ENCODE measurements at places on chromosomes 4 and X.

GRCh38 chr4:60913002-60913401, 287.1 kb upstream of the ADGRL3 start:
- no peak for DNase-seq

DNA sequence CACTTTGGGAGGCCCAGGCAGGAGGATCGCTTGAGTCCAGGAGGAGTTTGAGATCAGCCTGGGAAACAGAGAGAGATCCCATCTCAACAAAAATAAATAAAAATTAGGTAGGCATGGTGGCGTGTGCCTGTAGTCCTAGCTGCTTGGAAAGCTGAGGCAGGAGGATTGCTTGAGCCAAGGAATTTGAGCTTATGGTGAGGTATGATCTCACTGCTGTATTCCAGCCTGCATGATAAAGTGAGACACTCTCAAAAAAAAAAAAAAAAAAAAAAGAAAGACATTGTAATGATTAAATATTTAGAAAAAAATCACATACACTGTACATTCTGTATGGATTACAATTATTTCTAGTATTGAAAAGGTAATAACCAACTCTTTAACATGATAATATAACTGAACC, 87.1 kb downstream of the SLIT2 start:
- no peak for DNase-seq

DNA sequence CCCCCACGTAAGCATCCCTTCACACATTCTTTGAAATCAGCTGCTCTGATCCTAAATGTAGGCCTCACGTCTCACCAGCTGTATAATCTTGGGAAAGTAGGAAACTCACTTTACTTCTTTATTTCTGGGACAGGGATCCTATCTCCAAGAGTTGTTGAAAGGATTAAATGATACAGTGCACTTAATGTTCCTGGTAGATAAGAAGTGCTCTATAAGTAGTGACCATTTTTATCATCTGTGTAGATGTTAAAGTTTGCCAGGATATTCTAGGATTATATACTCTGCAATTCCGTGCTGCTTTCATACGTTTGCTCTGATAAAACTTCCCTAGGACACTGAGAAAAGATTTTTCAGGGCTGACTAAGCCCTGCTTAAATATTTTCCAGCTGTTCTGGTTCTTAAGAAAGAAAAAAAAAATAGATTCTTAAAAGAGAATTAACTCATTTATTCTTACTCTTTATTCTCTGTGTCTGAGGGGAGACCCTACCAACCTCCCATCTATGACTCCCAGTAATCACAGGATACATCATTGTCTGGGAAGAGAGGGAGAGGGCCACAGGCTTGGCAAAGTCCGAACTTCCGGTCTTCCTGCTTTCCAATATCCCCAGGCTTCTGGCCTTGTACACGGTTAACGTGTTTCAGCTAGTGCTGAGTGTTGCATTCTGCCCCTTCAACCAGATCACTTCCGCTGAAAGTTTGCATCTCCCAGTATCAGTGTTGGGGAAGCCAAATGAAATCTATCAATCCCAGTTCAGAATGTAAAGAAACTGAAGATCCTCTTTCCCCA, 269.2 kb downstream of the TRIML1 start:
- DNase-seq, result no peak

GRCh38 chr4:135838889-135839288, 1637.3 kb upstream of the PABPC4L start:
- DNase-seq, result no peak

DNA sequence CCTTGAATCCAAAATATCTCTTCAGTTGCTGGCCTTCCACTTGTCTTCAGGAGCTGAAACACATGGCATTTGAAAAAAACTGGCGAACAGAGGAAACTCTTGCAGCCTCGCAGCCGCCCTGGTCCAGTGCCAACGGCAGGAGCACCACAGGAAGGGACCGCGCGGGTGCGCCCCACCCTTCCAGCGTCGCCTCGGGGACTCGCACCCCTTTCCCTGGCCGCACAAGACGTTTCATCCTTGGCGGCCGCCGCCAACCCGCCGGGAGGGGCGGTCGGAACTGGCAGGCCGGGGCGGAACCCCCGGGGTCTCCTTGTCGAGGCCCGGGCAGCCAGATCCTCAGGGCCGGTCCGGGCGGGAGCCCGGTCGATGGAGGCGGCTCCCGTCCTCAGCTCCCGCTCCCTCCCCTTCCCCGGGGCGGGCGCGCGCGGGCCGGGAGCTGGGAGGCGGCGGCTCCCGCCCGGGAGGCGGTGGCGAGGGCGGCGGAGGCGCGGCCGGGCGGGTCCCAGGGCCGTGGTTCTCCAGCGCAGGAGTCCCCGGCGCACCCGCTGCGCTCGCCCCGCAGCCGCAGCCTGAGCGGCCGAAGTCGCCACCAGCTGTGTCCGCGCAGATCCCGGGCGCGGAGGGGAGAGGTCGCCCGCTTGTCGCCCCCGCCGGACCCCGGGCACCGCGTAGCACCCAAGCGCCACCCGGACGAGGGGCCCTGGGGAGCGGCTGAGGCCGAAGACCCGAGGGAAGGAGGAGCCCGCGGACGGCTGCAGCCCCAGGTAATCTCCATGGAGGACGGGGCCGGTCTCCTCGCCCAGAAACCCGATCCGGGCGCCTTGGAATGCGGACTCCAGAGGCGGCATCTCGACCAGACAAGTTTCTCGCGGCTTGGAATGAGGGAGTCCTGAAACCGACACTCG, 886 bp upstream of the NDST3 start:
- DNase-seq, result no peak

GRCh38 chrX:81377329-81377728, 175.4 kb downstream of the SH3BGRL start:
- no peak for DNase-seq

- DNase-seq, result no peak
These were observed 31.6 kb downstream of the ETDC start for GRCh38 chrX:135340831-135341230.

GRCh38 chrX:150587585-150588503, 19.4 kb downstream of the MTM1 start:
- no peak for DNase-seq

Data from activated T-helper 1 cell treated with anti-CD3 and anti-CD28 coated beads, Interleukin-12 subunit alpha, Interleukin-12 subunit beta, Interleukin-2, Interleukin-4 antibody, amounts not matched to agents 30 ng/mL and 10 ng/mL and 1 ng/mL, durations not matched to agents 14 hours and 24 hours and 36 hours (primary cell).